ENCODE measurements at places on chromosomes 3 and 15.

GRCh38 chr3:150843241-150843640, 62.0 kb downstream of the MINDY4B start:
- DNase-seq, result no peak

GRCh38 chr3:117356091-117356705, 646.6 kb downstream of the TUSC7 start:
- no peak for DNase-seq

GRCh38 chr3:59518283-59519055, 468.6 kb upstream of the CFAP20DC start:
- DNase-seq, result no peak

GRCh38 chr3:107981471-107982111, 109.2 kb downstream of the CD47 start:
- DNase-seq, result no peak

GRCh38 chr3:57840473-57840872, 84.4 kb downstream of the SLMAP start:
- no peak for DNase-seq

GRCh38 chr3:76131396-76132153, 346.2 kb upstream of the ZNF717 start:
- no peak for DNase-seq

DNA sequence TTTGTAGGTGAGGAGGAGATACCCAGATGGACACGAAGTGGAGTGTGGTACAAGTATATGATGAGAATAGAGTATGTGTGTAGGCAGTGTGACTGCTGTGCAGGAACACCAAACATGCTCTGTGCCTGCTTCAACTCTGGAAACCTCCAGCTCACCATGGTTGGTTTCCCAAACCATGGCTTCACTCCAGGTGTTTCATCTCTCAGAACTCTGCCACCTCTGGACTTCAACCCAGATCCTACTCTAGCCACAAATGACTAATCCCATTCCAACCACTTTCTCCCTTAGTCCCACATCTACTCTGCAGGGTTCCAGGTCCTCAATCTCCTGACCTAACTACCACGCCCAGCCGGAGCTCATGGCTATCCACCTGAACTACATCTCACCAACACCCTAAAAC, 102.1 kb downstream of the RYK start:
- no peak for DNase-seq

DNA sequence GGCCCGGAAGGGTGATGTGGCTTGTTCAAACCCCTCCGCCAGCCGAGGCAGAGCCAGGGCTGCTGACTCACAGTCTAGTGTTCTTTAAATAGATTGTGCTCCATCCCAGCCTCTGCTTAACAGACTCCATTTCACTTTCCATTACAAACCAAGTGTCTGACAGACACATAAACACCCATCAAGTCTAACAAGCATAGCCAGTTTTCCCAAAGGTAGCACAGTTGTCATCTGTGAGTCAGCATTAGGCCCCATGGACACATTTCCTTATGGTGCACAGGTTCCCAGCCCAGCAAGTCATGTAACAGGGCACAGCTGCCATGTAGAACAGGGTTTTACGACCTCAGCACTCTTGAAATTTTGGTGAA, 109.9 kb upstream of the RAP2B start:
- DNase-seq, result no peak

DNA sequence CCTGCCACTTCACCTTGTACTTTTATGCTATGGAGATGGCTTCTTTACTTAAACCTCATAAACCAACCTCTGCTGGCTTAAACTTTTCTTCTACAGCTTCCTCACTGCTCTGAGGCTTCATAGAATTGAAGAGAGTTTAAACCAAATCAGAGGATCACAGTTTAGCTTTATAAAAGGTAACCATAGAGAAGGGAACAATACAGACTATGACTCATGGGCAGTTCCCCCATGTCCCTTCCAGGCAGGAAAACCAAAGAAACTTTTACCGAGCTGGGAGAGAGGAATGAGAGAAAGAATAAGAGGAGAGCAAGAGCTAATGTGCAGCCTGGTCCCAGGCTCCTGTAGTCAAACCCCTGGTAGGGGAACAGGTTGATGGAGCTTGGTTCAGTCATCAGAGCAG, 53.9 kb upstream of the NEDD4 start:
- DNase-seq, result no peak
